ENCODE measurements at places on chromosomes 16 and 17.

- peak; percentile 74 for DNase-seq
These were observed 658 bp downstream of the CACNG4 start for GRCh38 chr17:66964930-66965800.

GRCh38 chr17:77420095-77420803 lies 279.5 kb downstream of the SEC14L1 start:
- DNase-seq, result no peak

GRCh38 chr16:66741169-66741900 lies 10.1 kb downstream of the DYNC1LI2 start:
- no peak for DNase-seq

GRCh38 chr16:69554495-69554894 lies 11.3 kb upstream of the NFAT5 start:
- DNase-seq, result no peak

DNA sequence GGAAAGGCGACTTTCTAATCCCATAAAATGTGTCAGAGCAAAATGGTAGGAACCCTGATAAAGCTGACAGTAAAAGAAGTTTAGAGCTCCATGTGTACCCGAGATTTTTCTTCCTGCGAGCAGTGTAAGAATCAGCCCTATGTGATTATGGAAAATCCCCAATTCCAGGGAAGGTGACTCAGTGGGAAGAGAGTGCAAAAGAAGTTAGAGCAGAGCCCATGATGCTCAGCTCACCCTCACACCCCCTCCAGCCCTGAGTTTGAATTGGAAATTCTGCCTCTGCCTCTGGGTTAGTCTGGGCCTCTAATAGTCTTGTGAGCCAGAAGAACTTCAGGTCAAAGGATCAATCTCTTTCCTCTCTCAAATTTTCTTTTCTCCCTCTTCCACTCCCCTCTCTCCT lies 12.5 kb downstream of the C17orf78 start:
- DNase-seq, result no peak

DNA sequence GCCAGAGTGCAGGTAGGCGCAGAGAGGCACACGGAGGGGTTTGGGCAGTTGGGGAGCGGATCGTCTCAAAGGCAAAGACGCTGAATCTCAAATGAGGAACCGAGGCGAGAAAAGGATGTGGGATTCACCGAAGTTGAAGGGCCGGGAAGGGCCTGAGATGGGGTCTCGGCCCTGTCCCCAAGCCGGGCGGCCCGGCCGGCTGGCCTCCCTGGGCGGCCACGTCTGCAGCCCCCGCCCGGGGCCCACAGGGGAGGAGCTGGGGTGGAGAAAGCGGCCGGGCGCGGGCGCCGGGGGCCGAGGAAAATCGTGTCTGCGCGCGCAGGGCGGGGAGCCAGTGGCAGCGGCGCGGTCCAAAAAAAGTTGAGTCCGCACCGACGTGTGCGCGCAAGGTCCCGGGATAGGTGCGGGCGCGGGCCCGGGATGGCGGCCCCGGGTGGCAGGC lies 458 bp downstream of the SLC12A4 start:
- no peak for DNase-seq

GRCh38 chr17:39246274-39246673 lies 20.5 kb upstream of the STAC2 start:
- no peak for DNase-seq

- DNase-seq, result no peak
These were observed 8.4 kb downstream of the AIPL1 start for GRCh38 chr17:6426356-6427101.

DNA sequence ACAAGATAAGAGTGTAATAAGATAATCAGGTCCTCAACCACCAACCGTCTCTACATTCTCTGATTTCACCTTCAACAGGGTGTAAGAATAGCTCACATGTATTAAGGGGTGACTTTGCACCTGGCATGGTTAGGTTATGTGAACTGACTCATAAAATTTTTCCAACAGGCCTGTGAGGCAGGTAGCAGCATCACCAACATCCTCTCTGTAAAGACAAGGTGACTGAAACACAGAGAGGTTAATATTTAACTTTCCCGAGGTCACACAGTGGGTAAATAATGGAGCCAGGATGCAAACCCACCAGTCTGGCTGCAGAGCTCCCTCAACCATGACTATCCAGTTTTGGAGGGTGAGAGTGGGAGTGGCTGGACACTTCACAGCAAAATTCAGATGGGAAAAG lies 317.2 kb downstream of the C16orf95 start:
- DNase-seq, result no peak

DNA sequence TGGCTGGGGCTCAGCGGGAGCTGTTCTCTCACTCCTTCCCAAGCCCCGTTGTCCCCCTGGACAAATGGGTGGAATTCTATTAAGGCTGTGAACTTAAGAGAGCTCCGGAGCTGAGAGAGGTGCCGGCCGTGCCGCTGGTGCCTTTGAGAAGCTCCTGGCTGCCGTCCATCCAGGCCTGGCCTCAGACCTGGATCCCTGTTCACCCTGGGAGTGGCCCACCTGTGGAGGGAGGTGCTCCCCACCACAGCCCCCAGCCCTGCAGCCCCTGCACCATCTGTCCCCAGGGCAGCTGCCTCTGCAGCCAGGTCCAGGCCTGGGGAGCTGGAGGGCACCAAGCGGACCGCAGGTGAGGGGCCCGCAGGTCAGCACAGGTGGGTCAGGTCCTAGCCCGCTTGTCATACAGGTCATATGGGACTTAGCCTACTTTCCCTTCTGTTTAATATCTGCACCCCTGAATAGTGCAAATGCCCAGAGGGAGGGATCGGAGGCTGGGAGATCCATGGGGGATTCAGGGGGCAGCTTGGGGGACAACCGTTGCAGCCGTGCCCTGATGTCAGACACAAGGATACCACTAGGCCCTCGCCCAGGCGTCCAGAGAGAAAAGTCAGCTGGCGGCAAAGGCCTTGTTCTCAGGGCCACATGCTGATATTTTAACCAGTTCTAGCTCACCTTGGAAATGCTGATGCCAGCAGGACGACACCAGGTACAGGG lies 15.2 kb upstream of the METRNL start:
- no peak for DNase-seq

GRCh38 chr16:57708168-57708567 lies 13.6 kb downstream of the DRC7 start:
- DNase-seq, result no peak

- no peak for DNase-seq
These were observed 197.8 kb upstream of the PIRT start for GRCh38 chr17:11035681-11036080.

- no peak for DNase-seq
These were observed 184.4 kb downstream of the AATF start for GRCh38 chr17:37133136-37133535.

GRCh38 chr17:53186001-53186400 lies 636.7 kb upstream of the KIF2B start:
- DNase-seq, result no peak

- no peak for DNase-seq
These were observed 5.5 kb downstream of the PPP1R9B start for GRCh38 chr17:50144845-50145531.

GRCh38 chr17:38404174-38404943 lies 23.9 kb upstream of the ARHGAP23 start:
- no peak for DNase-seq

DNA sequence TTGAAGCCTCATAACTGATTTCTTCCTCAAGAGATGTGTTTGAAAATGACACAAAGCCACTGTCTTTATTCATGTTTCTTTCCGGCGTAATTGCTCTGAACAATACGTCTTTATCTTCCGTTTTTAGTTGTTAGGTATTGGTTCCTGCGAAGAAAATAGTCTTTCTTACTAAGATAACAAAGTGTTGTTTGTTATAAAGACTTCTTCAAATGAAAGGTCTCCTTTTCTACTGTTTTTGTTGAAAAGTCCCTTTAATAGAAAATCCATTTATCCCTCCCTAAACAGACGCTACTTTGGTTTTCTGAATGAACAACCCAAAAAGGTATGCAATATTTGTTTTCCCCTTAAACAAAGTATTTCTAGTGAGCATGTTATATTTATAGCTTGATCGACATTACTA lies 469.1 kb downstream of the KCNJ18 start:
- DNase-seq, result no peak

- peak; percentile 89 for DNase-seq
These were observed 1.1 kb upstream of the ZNF263 start for GRCh38 chr16:3282103-3282729.

GRCh38 chr16:51062039-51062438 lies 89.0 kb downstream of the SALL1 start:
- no peak for DNase-seq

DNA sequence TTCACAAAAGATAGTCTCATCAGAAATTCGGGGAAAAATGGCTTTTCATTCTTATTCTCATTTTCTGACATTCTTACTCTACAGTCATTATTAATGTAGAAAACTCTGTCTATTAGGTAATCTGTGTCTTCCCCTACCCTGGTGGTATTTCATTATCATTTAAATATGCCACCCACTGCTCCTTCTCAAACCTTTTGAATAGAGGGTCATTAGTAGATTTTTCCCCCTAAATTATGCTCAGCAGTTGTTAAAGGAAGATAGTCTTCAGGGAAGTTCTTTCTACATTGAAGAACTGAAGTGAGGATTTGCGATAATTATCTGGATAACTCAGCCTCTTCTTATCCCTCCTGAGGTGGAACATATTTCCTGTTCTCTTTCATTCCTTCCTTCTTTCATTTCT lies 989.5 kb upstream of the RBFOX1 start:
- DNase-seq, result no peak

DNA sequence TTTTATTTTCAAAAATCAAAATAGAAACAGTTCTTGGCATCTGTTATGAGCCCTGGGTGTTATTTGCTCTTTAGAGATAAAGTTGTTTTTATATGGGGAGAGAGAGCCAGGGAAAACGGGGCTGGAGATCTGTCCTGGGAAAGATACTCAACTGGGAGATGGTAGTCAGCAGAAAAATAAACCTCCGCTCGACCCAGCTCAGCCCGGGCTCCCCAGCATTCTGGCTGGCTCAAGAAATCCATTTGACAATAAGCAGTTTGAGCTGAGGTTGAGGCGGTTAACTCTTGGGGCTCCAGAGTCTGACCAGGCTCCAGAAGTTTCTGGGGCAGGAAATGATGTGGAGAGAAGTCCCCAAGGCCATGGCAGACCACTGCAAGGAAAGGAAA lies 151.9 kb downstream of the IRX5 start:
- DNase-seq, result no peak

DNA sequence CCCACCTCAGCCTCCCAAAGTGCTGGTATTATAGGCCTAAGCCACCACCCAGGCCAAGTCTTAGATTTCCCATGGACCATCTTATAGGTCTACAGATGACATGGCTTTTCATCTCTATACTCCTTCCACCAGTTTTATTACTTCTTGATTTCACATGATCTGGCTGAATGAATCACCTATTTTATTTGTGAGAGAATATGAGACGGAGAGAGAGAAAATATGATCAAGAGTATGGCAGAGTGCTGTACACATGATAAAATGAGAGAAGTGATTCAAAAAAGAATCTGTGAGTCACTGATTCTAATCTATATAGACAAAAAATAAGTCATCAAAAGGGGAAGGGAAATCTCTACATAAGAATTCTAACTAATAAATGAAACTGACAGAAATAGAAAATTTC lies 13.7 kb downstream of the ACSM1 start:
- DNase-seq, result no peak

DNA sequence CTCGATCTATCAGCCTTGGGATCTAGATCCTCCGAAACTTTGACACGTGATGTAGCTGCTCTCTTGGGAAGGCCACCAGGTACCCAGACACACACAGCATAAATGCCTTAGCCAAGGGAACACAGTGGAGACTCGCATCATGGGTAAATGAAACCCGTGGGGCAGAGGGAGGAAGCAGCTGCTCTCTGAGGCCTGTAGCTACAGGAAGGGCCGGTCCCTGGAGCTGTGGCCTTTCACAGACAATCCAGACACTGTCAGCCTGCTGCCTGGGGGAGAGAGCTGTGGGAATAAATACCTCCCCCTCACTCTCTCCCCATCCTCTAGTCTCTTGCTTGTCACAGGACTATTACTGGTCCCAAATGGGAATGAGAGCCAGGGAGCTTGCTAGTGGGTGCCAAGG lies 351.2 kb downstream of the UTP18 start:
- no peak for DNase-seq

GRCh38 chr16:11036040-11036439 lies 91.7 kb downstream of the CLEC16A start:
- no peak for DNase-seq

DNA sequence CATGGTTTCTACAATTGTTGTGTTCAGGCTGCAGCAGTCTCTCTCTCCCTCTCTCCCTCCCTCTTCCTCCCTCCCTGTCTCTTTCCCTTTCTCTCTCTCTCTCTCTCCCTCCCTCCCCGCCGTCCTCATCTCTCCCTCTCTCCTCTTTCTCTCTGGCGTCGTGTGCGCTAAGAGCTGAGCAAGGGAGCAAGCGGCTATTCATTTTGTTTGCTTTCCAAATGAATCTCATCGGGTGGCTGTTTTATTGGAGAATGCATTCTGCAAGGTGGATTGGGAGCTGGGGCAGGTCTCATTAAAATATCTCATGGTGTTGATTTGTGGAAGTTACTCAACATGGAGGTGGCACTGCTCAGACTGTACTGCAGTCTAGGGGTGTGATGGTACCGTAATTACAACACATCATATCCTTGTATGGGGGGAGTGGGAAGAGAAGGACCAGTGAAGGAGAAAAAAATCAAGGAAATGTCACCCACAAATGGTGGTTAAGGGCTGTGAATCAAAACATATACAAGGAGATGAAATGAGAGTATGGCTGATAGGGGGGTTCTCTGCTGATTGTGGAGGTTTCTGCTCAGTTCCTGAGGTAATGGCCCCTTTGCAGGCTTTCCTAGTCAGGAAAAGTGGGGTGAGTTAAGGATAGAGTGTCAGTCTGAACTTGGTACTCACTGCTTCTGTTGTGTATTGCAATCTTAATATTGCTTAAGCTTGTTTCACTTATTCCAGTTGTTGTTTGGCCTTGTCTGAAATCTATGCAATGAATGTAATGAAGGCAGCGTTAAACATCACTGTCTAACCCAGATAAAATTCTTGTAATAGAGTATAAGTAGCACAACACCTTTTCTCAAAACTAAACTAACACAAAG lies 2.7 kb downstream of the MSL1 start:
- no peak for DNase-seq

GRCh38 chr17:66950325-66950724 lies 14.2 kb upstream of the CACNG4 start:
- DNase-seq, result no peak

GRCh38 chr17:60971515-60972369 lies 294.1 kb downstream of the BCAS3 start:
- peak; percentile 63 for DNase-seq

GRCh38 chr16:74372953-74373846 lies 2.9 kb upstream of the NPIPB15 start:
- no peak for DNase-seq

GRCh38 chr16:49414671-49415070 lies 41.1 kb downstream of the C16orf78 start:
- no peak for DNase-seq

GRCh38 chr17:82655038-82655479 lies 6.8 kb upstream of the WDR45B start:
- DNase-seq, result no peak

Data from NCI-H2171 treated with DMSO at 0.1 percent for 48 hours (cell line).